Naive thymus-derived CD4-positive, alpha-beta T cell (primary cell): ENCODE measurements at places on chromosomes 3 and 15.

DNA sequence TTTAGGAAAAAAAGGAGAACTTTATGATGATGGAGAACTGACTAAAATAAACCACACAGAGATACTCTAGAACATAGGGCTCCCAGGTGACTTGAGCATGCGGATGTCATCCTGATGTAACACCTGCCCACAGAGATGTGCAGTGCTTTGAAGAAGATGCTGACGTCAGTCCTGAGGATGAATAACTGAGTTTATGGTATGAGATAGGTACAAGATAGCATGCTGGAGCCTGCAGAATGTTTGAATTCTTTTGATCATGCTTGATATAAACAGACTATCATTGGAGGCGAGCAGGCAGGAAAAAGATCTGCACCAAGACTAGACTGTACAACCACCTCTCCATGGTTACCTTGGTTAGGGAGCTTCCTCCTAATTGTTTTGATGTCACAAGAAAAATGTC lies 12.4 kb downstream of the CCR4 start:
- peak; percentile 68 for DNase-seq

DNA sequence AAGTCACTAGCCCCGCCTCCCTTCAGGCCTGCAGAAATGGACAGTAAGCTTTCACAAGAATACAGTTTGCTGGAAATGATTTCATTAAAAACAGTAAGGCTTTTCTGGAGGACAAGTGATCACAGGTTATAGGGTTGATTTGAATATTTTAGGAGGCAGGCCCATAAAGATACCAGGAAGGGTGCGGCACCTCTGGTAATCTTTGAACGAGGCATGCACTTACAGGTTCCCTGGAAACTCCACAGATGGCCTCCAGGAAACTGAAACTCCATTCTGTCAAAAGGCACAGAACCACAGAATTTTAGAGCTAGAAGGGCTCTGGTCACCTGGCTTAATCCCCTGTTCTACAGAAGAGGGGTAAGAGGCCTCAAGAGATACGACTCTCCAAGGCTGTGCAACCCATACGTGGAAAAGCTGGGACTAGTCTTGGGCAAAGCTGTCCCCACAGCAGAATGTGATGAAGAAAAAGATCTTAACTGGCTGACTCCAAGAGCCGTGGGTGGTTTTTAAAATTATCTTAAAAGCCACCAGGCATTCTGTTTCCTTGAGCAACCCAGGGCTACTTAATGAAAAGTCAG lies 1.2 kb downstream of the STARD5 start:
- no peak for DNase-seq

DNA sequence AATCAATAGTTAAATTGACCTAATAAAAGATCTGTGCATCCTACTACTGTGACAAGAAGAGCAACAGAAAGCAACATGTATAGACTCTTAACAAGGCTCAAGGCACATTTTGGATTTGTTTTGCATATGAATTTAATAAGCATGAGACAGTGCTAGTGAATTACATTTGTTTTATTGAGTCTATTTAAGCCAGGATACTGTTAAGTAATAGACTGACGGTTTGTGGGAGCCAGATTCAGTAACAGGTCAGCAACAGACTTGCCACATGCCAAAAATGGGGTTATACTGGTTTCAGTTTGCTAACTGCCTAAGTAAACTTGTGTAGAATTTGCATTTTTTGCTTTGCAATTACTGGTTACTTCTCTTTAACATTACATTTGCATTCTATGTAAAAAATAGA lies 54.0 kb downstream of the MBNL1 start:
- DNase-seq = no peak

GRCh38 chr3:69235882-69236281 lies 113.5 kb upstream of the LMOD3 start:
- peak; percentile 36 for DNase-seq

DNA sequence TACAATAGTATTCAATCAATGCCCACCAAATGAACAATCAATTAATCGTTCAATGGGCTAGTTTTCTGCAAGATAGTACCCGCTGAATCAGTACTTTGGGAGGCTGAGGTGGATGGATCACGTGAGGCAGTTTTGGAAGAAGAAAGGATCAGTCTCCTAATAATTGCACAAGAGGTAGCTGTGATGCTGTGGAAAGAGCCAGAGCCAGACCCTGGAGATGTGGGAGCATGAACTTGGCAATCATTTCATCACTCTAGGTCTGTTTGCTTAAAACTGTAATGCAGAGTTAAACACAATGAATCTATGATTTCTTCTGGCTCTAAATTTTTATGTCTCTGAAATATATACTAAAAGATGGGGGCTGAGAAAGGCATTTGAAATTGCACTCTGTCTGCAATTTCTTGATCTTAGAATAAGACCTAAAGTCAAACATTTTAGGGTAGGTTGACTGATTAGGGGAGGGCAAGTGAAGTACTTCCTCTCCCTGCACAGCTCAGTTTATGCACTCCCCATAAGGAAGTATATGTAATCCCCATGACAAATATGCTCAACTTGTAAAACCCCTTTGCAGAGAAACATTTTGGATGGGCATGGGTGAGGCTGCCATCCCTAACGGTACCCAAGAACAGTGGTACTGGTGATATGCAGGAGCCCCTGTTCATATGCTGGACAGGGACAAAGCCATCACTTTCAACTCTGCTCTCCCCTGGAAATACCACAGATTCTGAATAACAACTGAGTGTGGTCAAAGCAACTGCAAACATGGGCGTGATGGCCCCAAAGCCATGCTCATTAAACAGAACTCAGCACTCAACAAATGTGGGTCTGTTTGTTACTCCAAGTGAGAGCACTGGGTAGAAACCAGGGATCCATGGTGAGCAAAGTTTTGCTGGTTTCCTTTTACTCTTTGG lies 28.6 kb upstream of the SPATA12 start:
- DNase-seq = no peak

- no peak for DNase-seq
These were observed 61.6 kb upstream of the RYK start for GRCh38 chr3:134312072-134312872.

DNA sequence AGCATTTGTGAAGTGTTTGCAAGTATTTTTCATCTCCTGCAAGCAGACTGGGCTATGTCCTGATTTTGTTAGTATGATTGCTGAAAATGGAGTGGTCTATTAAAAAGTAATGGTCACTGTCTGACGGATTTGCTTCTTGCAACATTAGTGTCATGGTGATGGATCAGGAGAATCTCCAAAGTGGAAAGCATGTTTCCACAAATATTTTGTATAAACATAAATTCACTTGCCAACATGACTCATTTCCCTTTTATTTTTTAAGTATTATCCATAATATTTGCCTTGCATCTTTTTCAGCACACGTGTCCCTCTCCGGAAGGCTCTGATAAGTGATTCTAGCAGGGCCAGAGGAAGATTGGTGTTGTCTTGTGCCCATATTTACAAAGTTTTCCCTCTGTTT lies 27.4 kb upstream of the CACNA2D3 start:
- DNase-seq = no peak

- DNase-seq = no peak
These were observed 167.5 kb downstream of the ADAMTS9 start for GRCh38 chr3:64520334-64520733.

- DNase-seq = no peak
These were observed 167.5 kb upstream of the TRIM42 start for GRCh38 chr3:140510303-140510861.

GRCh38 chr15:76140074-76140464 lies 80.3 kb downstream of the TMEM266 start:
- DNase-seq = no peak
